ENCODE measurements at places on chromosomes 2 and 18.

DNA sequence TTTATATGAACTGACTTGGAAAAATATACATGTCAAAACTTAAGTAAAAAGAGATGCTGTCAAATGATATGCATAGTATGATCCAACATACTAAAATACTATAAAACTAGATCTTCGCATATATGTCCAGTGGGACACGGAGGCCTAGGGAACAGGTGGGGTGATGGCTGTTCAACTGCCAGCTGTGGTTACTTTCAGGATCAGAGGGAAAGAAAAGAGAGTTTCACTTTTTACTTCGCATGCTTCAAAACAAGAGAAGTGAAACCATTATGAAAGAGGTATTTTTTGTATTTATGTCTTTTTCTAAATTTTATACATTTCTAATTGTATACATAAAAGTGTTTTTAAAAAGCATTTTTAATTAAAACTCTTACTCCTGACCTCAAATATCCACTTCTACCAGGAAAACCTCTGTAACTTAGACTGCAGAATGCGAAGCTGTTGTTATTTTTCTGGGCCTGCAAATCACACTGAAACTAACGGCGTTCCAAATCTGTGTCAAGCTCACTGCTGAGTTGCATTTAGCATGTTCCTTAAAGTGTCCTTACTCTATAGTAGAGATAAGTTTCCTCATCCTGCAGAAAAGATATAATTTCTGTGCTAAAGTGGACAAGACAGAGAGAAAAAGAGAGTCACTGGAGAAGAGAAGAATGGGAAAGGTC is 97.8 kb upstream of the SLC35G4 start:
- DNase-seq = no peak

- DNase-seq = no peak
These were observed 84.7 kb downstream of the POLR1A start for GRCh38 chr2:86020984-86021383.

DNA sequence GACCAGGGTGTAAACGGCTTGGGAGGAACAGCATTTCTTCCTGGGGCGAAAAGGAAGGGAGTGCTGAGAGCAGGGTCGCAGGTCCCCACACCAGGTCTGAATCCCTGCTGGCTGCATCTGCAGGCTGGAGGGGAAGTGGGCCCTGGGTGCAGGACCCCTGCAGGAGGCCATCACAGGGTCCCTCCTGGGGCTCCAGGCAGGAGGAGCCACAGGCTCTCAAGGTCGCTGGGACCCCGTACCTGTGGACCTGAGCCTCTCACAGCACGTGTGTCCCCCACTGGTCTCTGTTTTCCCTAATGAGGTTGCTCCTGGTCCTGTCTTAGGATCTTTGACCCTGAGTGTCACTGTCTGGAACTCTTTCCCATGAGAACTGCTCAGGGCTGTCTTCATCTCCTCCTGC is 147.8 kb upstream of the ZNF236 start:
- no peak for DNase-seq

GRCh38 chr2:45265336-45265735 is 256.1 kb upstream of the SIX2 start:
- no peak for DNase-seq

DNA sequence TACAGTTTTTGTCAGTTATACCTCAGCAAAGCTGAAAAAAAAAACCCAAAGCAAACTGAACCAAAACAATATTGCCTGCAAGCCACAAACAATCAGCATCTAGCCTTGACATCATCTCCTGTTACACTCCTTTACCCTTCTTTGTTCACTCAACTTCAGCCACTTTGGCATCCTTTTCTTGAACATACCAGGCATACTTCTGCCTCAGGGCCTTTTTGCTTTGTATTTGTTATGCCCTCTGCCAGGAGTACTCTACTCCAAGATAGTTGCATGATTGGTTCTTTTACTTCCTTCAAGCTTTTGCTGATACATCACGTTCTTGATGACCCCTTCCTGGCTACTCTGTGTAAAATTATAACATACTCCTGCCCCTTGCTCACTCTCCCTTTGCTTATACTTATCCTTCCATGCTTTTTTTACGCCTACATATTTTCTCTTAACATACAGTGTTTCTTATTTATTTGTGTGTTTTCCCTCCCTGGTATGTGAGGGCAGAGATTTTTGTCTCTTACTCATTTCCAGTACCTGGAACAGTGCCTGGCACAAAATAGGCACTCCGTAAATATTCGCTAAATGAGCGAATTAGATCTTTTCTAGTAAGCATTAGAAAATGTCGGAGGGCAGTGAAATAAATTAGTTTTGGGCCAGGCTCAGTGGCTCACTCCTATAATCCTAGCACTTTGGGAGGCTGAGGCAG is 12.7 kb downstream of the ABI2 start:
- DNase-seq = no peak

- peak; percentile 38 for DNase-seq
These were observed 11.4 kb downstream of the HK2 start for GRCh38 chr2:74845217-74845751.

- no peak for DNase-seq
These were observed 36.2 kb upstream of the YES1 start for GRCh38 chr18:848062-848861.

DNA sequence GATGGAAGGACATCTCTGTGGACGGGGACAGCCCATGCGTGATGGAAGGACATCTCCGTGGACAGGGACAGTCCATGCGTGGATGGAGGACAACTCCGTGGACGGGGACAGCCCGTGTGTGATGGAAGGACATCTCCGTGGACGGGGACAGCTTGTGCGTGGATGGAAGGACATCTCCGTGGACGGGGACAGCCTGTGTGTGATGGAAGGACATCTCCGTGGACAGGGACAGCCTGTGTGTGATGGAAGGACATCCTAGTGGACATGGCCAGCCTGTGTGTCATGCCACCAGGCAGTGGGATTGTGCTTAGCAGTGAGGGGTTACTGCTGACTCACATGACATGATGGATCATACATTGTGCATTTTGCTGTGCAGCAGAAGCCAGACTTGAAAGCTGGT is 30.0 kb upstream of the NFATC1 start:
- DNase-seq = no peak

- no peak for DNase-seq
These were observed 140.1 kb upstream of the SMAD7 start for GRCh38 chr18:49090901-49091300.

DNA sequence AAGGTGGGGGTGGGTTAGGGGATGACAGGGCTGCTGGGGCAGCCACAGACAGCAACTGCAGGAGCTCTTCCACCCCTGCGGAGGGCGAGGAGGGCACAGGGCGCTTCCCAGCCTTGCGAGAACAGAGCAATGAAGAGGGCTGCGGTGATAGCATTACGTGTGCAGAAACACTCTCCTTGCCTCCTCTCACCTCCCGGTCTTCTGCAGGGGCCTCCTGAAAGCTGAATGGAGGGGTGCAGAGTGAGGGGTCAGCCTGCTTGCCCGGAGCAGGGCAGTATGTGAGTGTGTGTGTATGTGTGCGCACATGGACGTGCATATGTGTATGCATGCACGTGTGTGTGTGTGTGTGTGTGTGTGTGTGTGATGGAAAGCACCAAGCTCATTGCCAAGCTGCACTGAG is 29.5 kb upstream of the IL1R2 start:
- DNase-seq = no peak

- DNase-seq = no peak
These were observed 59.4 kb downstream of the FMNL2 start for GRCh38 chr2:152394326-152394725.

GRCh38 chr18:12946549-12947284 is 1.1 kb upstream of the SEH1L start:
- no peak for DNase-seq

- no peak for DNase-seq
These were observed 361.8 kb downstream of the RNF144A start for GRCh38 chr2:7278984-7279383.

DNA sequence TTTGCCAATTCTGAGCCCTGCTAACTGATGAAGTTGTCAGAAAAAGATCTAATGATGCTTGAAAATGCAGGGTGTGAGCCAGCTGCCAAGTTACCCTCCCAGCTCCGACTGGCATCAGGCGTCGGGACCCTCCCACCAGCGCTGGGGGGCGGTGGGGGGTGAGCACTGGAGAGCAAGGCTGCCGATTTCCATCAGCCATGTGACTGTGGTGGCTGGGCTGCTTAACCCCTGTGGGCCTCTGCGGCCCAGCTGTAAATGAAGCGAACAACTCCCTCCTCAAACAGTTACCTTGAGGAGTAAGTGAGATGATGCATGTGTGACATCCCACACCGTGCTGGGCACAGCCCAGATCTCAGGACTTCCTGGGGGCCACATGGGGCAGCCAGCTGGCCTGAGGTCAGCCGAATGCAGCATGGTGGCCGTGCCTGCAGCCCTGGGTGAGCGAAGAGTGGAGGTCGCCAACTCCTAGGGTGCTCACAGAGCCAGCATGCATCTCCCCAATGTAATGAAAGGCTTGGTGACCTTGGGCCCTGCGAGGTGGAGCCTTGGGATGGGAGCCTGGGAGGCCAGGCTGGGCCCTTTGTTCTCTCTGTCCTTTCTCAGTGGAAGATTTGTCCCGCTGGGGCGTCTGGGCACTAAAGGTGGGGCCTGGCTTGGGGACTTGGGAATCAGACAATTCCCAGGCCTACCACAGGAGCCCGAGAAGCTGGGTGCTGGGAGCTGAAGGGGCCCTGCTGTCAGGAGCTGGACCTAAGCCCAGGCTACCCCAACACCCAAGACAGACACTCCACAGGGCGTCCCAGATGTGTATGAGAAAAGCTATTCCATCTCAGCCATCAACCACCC is 25.1 kb downstream of the CIB4 start:
- DNase-seq = no peak

GRCh38 chr2:14451312-14451711 is 181.2 kb upstream of the LRATD1 start:
- no peak for DNase-seq

GRCh38 chr2:68366083-68366560 is 1.0 kb downstream of the PLEK start:
- peak; percentile 37 for DNase-seq

- DNase-seq = no peak
These were observed 113.0 kb downstream of the DNER start for GRCh38 chr2:229601396-229601795.

DNA sequence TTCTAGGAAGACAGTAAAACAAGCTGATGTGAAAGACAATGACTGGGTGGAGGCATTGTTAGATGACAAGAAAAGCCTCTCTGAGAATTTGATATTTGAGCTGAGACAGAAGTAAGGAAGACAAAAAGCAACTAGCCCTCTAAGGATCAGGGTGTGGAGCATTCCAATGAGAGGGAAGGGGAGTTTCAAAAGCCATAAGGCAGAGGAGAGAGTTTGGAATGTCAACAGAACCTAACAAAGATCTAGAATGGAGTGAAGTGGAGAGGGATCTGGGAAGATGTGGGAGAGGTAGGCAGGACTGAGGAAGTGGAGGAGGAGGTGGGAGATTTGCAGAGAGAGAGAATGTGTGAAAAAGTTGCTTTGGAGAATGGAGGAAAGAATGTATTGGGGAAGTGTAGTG is 17.3 kb upstream of the ASXL2 start:
- no peak for DNase-seq

DNA sequence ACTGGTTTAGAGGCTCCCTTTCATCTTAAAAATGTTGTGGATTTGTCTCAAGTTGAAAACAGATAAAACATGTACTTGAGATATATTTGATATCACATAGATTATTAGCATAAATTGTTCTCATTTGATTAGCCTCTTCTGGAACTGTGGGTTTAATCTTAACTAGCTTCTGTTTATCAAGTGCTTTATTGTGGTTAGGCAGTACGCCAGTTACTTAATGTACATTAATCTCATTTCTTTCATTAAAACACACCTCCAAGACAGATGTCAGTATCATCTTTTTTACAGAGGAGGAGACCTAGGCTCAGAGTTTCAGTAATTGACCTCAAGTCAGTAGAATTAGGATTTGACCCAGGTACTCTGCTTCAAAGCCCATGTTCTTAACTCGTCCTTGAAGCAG is 21.8 kb downstream of the SFTPB start:
- no peak for DNase-seq

DNA sequence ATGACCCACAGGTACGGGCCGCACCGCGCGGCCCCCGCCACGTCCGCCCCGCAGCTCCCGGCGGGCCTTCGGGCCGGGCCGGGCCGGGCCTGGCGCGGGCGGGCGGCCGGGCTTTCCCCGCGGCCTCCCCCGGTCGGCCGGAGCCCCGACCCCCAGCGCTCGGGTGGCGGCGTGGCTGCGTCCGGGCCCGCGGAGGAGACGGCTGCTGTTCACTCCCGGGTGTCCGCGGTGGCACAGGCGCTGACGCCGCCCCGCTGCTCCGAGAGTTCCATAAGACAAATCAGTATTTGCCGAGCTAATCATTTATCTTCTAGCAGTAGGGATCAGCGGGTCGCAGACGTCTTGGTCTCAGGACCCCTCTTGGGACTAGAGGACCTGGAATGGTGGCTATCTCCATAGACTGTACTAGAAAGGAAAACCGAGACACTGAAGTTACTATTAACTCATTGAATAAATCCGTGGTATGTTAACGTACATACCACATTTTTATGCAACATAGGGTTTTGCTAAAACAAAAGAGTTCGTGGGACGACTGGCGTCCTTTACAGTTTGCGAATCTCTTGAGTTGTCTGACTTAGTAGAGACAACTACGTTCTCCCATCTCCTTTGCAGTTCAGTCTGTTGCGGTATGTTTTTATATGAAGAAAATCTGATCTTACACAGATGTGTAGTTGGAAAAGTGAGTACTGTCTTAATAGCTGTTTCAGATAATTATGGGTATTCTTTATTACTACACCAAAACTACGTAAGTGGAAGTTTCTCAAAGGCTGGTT is 500 bp downstream of the LIMS1 start:
- peak; percentile 41 for DNase-seq

GRCh38 chr2:156004459-156004858 is 328.1 kb downstream of the NR4A2 start:
- DNase-seq = no peak

DNA sequence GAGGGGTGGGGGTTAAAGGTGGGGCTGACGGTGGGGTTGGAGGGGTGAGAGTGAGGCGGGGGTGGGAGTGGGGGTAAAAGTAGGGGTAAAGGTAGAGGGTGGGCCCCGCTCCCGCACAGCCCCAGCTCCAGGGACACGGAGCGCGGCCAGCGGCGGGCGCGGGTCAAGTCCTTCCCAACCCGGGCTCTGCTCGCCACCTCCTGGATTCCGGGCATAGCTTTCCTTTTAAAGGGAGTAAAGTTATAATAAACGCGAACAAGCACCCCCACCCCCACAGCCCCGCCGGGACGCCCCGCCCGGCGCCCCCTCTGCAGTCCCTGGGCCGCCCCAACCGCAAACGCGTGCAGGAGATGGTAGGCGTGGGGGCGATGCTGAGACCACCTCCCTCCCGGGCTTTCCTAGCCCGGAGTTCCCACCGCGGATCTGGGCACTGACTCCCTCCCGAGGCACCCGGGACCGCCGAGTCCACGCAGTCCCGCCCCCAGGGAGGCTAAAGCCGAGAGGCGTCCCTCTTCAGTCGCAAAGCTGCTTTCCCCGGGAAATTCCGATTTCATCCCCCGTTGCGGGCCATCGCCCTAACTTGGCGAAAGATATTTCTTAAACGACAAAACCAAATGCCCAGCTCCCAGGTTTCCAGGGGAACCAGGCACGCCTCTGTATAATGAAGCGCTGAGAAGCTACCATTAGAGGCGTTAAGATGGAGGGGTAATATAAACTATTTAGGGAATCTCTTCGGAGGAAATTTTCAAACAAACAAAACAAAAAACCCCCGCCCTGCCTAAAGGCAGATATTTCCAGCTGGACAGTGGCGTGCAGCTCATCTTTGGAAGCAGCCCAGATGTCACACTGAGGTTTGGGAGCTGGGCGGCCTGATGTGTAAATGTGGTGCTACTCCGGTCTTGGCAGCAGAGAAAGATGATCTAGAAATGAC is at the start of gene LIMS2:
LIMS2 (minus strand) TSS at position 200 of the 931 bp plus-strand sequence. CDS start 506 bp downstream, outside the sequence.
- no peak for DNase-seq

GRCh38 chr2:201271917-201272316 is 11.6 kb downstream of the CASP8 start:
- DNase-seq = no peak

- DNase-seq = no peak
These were observed 275.2 kb upstream of the LRRTM1 start for GRCh38 chr2:80579756-80580155.
